ENCODE measurements at places on chromosomes 1 and 21.

DNA sequence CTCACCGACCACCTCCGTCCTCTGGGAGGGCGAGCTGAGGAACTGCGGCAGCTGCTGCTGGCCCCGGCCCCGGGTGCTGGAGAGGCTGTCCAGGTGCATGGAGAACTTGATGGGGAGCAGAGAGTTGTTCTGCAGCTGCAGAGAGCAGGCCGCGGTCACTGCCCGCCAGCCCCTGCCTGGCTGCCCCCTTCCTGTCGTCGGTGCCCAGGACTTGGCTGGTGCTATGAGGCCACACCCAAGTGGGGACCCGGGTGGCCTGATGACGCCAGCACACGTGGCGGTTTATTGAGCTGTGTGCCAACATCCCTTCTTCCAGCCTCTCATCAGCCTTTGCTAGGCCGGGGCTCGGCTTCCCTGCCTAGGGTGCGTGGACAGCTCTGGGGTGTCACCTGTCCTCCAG, 5.3 kb upstream of the TMEM52 start:
- no peak for DNase-seq

GRCh38 chr1:225772848-225773247, 4.8 kb upstream of the SRP9 start:
- DNase-seq, result no peak

GRCh38 chr1:98330224-98330623, 331.3 kb upstream of the SNX7 start:
- DNase-seq, result no peak

DNA sequence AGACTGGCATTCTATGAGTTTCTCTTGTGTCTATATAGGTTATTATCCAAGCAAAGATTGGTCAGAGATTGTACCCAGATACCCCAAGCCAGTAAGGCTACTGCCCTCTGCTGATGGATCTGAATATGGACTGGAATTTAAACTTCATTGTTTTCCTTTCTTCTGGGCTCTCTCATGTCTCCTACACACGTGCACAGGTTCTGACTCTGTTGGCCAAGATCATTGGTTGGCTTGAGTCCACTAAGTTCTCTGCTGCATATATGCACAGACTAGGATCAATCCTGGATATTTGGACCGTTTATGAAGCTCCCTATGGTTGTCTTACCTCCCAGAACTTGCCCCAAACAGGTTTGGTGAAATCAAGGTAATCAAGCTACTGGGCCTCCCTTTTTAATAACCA, 69.7 kb downstream of the CC2D1B start:
- no peak for DNase-seq

DNA sequence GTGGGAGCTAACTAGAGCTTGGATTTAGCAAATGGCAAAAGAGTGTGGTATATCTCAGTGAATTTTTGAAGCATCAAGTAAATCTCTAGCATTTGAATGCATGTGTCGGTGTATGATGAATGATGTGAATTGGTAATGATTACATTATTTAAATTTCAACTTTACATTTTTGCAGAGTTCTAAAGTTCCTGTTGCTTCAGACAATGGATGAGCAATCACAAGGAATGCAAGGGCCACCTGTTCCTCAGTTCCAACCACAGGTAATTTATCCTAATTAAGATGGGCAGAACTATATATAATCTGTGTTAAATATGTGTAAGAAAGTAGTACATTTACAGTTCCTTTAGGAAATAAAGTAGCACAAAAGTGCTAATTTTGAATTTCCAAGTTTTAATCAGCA, 75.6 kb downstream of the NEK7 start:
- DNase-seq, result no peak

DNA sequence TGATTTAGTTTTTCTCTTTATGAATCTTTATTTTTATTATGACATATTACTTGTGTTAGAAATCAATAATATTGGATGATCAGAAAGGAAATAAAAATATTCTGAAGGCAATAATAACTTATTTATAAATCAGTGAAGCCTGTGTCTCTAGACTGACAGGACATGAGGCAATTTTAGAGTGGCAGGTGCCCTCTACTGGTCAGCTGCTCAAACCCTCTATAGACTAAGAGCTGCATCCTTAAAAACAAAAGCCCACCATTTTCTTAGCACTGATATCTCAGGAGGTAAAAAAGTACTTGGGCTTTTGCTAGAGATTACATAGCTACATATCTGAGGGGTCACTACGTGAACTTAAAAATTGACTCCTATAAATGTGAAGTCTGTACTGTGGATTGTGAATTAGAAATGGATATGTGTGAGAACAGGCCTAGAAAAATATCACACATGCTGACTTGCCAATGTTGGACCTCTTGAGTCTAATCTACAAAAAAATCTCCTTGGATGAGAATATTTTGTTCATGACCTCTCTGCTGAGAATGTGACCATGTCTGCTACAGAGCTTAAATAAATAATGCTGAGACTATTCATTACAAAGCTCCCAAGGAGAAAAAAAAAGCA, 597.9 kb upstream of the ADAMTS5 start:
- peak; percentile 69 for DNase-seq

DNA sequence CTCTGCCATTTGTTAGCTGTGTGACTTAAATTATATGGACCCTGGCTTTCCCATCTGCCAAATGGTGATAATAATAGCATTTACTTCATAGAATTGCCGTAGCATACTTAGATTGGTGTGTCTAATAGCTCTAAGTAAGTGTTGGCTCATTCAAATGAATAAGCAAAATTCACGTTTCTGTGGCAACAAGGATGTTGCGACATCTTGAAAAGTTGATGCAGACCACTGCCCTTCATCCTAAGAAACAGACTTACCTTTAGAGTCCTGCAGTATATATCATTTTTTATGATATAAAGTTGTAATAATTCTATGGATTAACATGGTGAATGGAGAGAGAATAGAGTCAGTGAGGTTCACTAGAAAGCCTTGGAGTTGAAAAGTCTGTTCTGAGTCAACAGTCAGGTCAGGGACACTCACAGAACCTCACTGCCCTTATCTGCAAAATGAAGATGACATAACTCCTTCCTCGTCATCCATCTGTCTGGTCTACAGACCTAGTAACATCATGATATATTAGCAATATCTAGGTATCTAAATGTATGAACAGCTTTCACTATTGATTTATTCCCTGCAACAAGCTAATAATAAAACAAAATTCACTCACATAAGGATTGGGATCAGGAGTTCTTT, 167.3 kb upstream of the C8B start:
- DNase-seq, result no peak

- DNase-seq, result no peak
These were observed 113.9 kb downstream of the ATP5PO start for GRCh38 chr21:33801424-33802405.

- no peak for DNase-seq
These were observed 71.7 kb upstream of the TNFSF18 start for GRCh38 chr1:173122344-173122935.

DNA sequence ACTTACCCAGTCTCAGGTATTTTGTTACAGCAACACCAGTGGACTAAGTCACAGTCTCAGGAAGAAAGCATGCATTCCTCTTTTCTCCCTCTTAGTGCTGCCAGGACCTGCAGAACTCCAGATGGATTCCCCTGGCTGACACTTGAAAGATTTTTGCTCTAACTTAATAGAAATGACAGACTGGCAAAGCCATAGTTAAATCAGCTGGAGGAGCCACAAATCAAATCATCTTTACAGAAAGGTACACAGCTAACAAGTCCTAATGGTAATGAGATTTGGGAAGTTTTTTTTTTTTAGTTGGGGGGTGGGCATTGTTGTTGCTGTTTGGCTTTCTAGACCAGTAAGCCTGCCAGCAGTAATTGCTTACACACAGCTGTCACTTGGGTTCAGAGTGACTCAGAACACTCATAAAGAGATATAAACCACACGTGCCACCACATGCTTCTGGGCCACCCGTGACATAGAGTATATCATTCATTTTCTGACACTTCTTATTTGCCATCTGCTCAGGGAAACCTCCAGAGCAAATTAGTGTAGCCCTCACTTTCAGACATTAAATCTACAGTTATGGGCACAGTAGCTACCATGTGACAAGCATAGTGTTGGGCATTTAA, 72.4 kb downstream of the FH start:
- DNase-seq, result no peak

- peak; percentile 81 for DNase-seq
These were observed 37.1 kb upstream of the CTTNBP2NL start for GRCh38 chr1:112358798-112359408.

DNA sequence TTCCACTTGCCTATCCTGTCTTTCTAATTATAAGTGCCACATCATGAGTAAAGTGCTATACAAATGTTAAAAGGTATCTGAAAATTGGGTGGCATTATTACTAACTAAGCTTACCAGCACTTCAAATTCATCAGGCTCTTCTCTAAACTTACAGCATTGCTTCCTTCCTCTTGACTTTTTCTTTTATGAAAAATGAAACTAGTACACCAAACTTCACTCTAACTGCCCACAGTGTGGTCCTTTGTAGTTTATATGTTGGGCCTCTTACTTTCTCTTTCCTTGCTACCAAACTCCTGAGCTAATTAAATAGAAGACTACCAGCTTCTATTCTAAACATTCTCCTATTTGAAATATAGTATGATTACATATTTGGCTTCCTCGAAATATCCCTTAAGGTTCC, 81.8 kb downstream of the NOTCH2 start:
- no peak for DNase-seq

DNA sequence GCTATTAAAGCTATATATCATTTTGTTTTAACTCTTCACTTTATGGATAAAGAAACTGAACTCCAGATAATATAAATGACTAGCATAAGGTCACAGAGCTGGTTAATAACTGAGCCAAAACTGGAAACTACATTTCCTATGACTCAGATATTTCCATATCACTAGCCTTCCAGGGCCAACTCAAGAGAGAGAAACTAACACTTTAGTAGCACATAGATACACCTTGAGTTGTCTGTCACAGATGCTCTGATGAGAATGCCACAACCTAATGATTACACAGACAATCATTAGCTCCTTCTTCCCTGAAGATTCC, 40.7 kb downstream of the NME7 start:
- DNase-seq, result no peak

DNA sequence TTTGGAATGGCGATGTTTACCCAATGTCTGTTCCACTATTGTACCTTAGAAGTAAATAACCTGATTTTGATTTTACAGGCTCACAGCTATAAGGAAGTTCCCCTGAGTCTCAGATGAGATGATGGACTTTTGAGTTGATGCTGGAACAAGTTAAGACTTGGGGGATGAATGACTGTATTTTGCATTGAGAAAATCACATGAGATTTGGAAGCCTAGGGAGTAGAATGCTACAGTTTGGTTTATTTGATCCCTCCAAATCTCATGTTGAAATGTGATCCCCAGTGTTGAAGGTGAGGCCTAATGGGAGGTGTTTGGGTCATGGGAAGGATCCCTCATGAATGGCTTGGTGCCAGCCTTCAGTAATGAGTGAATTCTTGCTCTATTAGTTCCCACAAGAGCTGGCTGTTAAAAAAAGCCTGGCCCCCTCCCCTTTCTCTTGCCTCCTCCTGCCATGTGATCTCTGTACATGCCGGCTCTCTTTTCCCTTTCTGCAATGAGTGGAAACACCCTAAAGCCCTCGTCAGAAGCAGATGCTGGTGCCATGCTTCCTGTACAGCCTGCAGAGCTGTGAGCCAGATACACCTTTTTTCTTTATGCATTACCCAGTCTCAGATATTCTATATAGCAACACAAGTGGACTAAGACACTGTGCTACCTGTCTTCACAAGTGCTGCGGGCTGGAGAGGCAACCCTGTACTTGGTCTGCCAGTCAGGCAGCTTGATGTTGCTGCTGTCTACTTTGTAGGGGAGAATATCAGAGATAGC, 77.0 kb upstream of the TLR5 start:
- DNase-seq, result no peak

DNA sequence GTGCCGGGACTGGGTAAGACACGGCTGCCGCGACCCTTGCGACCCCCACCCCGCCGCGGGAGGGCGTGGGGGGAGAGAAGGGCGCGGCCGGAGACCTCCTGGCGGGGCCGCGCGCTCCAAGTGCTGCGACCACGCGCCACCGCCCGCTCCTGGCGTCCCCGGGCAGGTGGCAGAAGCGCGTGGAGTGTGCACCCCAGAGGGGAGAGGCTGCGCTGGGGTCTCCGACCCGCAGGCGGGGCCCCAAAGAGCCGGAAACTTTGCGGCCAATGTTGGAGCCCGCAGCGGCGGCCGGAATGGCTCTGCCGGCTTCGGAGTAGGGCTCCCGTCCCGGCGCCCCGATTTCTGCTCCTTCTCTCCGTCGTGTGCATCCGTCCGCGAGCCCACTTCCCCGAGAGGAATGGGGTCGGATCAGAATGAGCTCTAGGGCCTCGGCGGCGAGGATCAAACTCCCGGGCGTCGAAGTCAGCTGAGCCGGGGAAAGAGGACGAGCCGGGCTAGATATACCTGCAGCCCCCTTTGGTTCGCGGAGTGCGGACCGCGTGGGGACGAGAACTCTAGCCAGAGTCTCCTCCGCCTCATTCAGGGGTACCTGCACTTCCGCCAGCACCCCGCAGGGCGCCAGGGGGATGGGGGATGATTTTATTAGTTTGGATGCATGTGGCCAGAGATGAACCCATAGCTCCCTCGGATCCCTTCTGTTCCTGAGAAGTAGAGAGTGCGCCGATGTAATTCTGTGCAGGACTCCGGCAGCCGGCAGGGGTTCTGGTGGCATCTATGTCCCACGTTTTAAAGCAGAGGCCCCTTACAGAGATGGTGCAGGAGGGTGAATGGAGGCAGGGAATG, 751 bp downstream of the STUM start:
- no peak for DNase-seq

DNA sequence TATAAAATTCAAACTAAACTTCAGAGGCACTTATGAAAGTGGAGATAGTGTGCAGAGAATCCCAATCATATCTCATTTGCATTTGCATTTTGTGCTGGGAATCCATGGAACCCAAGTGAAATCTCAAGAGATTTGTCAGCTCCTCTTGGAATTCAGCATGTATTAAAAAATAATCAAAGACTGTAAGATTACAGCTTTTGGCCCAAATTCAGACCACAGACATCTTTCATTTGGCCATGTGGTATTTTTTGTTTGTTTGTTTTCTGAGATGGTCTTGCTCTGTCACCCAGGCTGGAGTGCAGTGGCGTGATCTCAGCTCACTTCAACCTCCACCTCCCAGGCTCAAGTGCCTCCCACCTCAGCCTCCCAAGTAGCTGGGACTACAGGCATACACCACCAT, 3.8 kb upstream of the CACYBP start:
- DNase-seq, result no peak

DNA sequence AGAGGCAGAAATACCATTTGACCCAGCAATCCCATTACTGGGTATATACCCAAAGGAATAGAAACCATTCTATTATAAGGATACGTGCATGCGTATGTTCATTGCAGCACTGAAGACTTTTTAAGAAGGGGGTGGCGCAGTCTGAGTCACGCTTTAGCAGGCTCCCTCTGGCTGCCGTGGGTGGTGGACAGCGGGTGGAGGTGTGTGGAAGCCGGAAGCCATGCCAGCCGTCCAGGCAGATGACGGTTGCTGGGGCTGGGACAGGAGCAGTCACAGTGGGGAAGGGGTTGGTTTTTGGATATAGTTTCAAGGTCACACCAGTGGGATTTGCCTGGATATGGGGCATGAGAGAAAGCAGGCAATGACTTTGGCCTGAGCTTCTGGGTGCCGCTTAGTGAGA, 270.5 kb downstream of the GRIK3 start:
- DNase-seq, result no peak

- DNase-seq, result no peak
These were observed 22.2 kb upstream of the GNG12 start for GRCh38 chr1:67855444-67855843.

- no peak for DNase-seq
These were observed 60.7 kb downstream of the DIPK1A start for GRCh38 chr1:92900539-92900938.

- DNase-seq, result no peak
These were observed 157.1 kb upstream of the NRIP1 start for GRCh38 chr21:15221799-15222386.

- no peak for DNase-seq
These were observed 53.3 kb upstream of the TSPAN2 start for GRCh38 chr1:115142616-115143015.

Data from head of caudate nucleus (tissue), 42 donors.